NCI-H524 treated with DMSO at 0.1 percent for 48 hours (cell line): ENCODE measurements at places on chromosomes 3 and 15.

- no peak for DNase-seq
Observed at GRCh38 chr3:12393894-12394293, 90.4 kb upstream of the TSEN2 start.

DNA sequence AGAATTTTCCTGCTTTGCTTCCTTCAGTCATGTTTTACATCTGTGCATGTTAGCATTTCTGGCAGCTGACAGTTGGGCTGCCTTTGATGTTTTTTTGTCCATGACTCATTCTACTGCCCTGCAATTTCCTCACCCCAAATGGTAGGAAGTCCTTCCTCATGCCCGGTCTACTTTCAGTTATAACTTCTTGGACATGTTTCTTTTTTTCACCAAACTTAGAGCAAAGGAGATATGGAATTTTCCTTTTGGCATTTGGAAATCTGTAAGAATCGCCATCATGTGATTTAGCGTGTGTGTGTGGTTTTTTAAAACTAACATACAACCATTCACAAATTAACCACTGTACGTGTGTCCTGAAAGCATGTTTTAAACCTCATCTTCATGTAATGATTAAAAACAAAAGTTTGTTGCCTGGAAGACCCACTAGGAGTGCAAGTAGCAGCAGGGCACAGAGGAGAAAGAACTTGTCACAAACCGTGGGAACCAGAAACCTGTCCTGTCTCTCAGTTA, 430.7 kb upstream of the CFAP20DC start:
- no peak for DNase-seq

DNA sequence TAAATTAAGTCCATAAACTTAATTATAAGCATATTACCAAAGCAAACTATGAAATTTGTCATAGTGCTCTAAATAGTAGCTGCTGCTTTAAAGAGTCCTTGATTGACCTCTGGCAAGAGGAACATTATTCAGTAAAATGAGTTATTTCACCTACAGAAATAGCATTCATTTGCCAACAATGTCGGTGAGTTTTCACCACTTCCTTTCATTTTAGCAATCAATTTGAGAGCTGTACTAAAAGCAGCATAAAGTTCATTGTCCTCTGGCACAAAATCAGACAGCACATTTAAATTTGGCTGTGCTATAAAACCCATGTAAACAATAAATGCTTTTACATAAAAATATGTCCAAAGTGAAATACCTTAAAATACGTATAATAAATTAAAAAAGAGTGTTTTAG, 1515.7 kb downstream of the SI start:
- no peak for DNase-seq

GRCh38 chr15:45486317-45486716, 36.2 kb downstream of the SLC30A4 start:
- DNase-seq = no peak
